ENCODE measurements at places on chromosomes 16 and 17.
A peak's percentile ranks its signal among the peaks of the same experiment; 100 is the strongest.

- no peak for DNase-seq
These were observed 3.9 kb downstream of the GNAO1 start for GRCh38 chr16:56195151-56195550.

DNA sequence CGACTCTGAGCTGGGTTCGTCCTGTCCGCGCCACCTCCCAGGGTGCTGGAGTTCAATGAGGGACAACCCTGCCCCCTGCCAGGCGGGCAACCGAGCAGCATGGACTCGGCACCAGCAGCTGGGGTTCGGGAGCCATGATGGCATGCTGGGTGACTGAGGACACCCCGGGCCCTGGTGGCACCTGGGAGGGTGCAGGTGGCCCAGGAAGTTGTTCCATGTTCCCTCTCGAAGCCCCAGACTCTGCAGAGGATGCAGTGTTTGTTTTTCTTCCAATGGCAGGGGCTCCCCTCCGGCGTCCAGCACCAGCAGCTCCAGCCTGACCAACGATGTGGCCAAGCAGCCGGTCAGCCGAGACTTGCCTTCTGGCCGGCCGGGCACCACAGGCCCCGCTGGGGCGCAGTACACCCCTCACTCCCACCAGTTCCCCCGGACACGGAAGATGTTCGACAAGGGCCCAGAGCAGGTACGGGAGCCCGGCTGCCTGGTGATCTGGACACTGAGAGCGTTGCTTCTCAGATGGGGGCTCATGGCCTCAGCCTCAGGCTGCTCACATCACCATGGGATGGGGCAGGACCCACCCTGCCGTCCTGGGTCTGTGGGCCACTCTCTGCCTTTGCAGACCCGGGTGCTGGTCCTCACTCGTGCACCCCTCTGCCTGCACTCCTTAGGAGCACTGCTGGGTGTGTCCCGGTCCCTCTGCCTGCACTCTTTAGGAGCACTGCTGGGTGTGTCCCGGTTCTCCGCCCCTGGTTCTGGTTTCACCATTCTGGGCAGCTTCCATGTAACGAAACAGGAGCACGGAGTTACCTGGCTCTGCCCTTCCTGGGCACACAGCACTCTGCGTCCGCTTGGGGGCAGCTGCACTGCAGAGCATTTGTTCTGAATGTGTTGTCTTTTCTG, 68.2 kb upstream of the CHMP6 start:
- no peak for DNase-seq

GRCh38 chr16:13864689-13865088, 55.3 kb upstream of the ERCC4 start:
- no peak for DNase-seq

GRCh38 chr17:31524926-31525800, 133.7 kb downstream of the RAB11FIP4 start:
- DNase-seq, result peak; percentile 67

DNA sequence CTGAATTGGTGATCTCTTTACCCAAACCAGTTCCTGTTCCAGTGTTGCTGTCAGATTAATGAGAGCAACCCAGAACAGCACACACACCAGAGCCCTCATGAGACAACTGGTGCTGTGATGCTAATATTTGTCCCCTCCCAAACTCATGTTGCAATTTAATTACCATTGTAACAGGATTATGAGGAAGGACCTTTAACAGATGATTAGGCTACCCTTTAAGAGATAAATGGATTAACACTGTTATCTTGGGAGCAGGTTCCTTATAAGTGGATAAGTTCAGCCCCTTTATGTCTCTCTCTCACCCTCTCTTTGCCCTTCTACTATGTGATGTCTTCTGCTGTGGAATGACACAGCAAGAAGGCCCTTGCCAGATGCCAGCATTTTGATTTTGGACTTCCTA, 1.1 kb upstream of the CCDC182 start:
- DNase-seq, result no peak

DNA sequence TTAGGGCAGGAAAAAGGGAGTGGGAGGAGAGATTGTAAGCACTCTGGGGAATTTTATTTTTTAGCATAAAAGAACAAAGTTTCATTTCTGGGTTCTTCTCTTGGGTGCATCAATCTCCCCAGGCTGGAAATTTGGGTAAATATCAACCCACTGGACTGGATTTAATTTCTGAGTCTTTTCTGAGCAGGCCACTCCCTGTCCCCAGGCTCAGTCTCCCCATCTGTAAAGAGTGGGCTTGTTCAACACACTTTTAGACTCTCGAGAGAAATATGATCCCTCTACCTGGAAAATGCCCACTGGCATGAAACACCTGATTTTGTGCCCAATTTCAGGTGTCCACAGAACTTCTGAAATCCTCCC, 617 bp upstream of the VTN start:
- DNase-seq, result no peak

GRCh38 chr17:66746736-66747135, 88.2 kb upstream of the CACNG5 start:
- no peak for DNase-seq

- DNase-seq, result peak; percentile 70
These were observed 35.8 kb downstream of the AMFR start for GRCh38 chr16:56389554-56389953.

DNA sequence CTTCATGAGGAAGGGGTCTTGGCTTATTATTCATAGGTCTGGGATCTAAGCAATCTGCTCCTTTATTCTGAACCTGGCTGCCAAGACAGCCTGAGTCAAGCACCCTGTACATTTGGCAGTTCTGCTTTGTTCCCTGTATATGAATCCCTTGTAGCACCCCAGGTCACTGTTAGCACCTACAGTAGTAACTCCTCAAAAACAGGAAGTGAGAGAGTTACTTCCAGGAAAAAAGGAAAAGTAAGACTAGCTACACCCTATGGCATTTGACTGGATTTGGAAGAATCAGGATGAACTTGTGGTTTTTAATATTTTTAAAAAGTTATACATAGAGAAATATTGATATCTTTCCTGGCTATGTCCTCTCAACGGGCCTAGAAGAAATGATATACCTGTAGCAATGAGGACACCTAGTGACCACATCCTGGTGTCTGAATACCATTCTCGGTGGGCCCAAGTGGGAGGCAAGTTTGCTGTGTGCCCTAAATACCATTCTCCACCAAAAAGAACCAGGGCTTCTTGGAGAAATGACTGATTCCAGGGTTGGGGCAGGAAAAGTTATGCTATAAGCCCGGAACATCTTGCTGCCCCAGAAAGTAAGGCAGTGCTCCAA, 9.9 kb downstream of the ANKRD40 start:
- DNase-seq, result no peak

DNA sequence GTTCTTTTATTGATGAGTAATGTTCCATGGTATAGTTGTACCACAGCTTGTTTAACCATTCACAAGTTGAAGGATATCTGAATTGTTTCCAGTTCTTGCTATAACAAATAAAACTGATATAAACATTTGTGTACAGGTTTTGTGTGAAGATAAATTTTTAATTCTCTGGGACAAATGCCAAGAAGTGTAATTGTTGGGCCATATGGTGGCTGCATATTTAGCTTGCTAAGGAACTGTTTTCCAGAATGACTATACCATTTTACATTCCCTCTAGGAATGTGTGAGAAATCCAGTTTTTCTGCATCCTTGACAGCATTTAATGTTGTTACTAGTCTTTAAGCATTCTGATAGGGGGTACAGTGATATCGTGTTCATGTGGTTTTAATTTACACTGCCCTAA, 368.5 kb downstream of the KIF2B start:
- no peak for DNase-seq

DNA sequence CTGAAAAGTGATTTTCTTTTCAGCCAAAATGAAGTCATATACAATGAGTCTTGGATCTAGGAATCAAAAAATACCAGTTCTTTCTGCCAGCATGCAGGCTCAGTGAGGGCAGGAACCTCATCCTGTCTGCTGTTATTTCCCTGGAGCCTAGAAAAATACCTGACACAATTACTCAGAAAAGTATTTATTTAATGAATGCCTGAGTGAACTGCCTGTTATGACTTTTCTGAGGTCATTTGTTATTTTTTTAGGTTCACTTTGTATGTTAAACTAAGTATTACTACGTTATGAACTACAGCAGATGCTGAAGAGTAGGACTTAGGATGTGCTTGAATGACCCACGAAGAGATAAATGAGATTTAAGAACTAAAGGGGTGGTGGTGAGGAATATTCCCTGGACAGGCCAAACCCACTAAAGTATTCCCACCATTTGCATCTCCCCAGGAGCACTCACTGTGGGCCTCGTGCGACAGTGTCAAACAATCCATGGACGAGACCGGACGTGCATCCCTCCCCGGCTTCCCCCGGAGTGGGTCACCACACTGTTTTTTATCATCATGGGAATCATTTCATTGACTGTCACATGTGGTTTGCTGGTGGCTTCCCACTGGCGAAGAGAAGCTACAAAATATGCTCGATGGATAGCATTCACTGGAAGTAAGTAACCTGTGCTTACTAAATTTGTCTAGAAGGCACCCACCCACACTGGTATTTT, 17.1 kb upstream of the VWA3A start:
- DNase-seq, result no peak

DNA sequence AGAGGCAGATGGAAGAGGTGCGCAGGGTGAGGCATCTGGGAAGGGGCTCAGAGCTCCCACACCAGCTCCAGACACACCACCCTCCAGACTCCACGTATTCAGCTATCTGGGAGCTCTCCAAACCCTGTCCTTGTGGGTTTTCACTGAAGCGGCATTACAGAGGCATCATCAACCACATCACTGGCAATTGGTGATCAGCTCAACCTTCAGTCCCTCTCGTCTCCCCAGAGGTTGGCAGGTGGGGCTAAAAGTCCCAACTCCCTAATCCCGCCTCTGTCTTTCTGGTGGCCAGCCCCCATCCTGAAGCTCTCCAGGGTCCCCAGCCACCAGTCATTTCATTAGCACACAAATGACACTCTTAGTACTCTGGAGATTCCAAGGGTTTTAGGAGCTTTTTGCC, 123.9 kb downstream of the KCNJ12 start:
- no peak for DNase-seq

DNA sequence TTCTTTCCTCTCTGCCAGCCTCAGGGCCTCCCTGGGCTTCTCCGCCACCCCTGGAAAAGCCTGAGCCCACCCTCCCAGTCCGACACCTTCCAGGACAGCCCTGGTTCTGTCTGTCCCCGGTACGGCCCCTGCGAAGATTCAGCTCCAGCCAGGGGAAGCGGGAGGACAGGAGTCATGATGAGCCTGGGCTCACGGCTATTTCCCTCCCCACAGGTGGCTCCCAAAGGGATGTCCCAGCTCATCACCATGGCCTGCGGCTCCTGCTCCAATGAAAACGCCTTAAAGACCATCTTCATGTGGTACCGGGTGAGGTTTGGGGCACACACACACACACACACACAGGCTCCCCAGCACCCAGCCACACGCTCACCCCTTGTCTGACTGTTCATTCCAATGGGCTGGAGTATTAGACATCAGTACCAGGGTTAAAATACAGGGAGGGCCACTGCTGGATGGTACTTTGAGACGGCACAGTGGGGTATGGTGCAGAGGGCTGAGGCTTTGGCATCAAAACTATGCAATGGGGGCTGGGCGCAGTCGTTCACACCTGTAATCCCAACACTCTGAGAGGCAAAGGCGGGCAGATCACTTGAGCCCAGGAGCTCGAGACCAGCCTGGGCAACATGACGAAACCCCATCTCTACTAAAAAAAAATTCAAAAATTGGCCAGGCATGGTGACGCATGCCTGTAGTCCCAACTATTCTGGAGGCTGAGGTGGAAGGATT, 32.8 kb downstream of the TMEM186 start:
- DNase-seq, result no peak

- peak; percentile 55 for DNase-seq
These were observed 22.2 kb downstream of the TRPV3 start for GRCh38 chr17:3535253-3535995.

GRCh38 chr16:57764341-57765159, 29.0 kb downstream of the KATNB1 start:
- peak; percentile 53 for DNase-seq

GRCh38 chr16:78065319-78065718, 34.1 kb upstream of the WWOX start:
- DNase-seq, result no peak

GRCh38 chr17:5299383-5299782, 17.3 kb downstream of the RABEP1 start:
- DNase-seq, result no peak

DNA sequence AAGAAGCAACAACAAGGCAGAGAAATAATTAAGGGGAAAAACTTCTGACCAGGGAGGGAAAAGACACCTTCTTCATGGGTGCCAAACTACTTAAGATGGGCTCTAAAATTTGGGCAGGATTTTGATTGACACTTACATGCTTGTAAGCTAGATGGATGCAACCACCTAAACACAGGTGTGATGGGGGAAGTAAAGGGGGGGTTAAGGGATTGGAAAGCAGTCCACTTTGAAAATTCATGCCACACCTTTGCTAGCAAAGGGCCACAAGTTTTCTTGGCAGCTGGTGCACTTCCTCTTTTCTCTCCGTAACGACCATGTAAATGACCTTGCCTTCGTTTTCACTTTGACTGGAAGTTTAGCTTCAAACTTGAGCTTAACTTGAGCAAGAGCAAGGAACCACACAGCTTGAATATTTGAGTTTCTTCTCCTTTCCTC, 14.3 kb upstream of the PRKAR1A start:
- DNase-seq, result no peak

- no peak for DNase-seq
These were observed 185.3 kb downstream of the TMEM132E start for GRCh38 chr17:34764716-34765115.

DNA sequence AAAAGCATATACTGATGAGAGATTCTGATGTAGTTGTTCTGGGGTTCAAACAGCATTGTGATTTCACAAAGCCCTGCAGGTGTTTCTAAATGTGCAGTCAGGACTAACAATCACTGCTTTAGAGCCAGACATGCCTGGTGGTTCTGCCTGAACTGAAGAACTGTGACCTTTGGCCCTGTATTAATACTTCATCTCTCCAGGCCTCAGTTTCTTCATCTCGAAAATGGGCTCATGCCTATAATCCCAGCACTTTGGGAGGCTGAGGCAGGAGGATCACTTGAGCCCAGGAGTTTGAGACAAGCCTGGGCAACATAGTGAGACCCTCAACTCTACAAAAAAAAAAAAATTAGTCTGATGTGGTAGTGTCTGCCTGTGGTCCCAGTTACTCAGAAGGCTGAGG, 3.9 kb downstream of the DNAI2 start:
- no peak for DNase-seq

DNA sequence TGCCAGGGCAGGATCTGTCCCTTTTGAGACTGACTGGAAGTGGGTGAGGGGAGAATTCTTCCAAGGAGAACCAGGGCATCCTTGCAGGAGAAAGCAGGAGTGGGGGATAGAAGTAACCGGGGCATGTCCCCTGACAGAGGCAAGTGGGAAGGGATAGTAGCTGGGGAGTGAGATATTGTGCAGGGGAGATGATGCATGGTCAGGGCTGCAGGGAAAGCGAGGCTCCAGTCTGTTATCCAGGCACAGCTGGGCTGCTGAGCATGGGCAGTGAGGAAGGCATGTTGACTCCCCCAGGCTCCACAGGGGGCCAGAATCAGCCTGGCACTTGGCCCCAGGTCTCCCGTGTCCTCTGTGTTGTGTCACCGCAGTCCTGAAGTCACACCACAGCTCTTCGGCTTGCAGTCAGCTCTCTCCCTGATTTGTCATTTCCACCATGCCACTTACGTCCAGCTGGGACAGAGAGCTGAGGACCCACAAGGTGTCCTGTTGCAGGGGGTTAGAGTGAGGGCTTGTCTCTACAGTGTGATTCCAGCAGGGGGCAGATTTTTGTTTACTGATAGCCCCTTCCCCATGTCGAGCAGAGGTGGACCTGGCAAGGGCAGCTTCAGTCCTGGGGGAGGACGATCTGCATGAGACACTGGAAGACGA, 40.9 kb downstream of the B9D1 start:
- DNase-seq, result no peak
